ENCODE measurements at places on chromosomes 3 and 15.
A peak's percentile ranks its signal among the peaks of the same experiment; 100 is the strongest.

DNA sequence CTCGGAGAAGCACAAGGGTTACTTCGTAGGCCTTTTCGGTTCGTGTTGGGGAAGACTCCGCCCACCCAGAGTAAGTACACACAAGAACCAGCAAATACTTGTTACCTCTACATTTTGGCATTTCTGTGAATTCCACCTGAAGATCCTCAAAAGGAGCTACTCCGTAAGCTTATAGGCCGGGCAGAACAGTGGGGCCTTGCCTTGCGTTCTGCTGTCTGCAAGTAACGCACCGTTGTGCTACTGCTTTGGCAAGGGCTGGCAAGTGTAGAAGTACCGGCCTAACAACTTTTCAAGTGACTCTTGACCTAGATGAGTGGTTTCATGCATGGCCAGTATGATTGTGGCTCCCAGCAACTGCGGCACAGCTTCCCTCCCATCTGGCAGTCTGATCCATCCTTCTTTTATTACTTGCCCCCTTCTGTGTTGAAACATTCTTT, 6.4 kb upstream of the DNAAF4 start:
- DNase-seq = no peak

DNA sequence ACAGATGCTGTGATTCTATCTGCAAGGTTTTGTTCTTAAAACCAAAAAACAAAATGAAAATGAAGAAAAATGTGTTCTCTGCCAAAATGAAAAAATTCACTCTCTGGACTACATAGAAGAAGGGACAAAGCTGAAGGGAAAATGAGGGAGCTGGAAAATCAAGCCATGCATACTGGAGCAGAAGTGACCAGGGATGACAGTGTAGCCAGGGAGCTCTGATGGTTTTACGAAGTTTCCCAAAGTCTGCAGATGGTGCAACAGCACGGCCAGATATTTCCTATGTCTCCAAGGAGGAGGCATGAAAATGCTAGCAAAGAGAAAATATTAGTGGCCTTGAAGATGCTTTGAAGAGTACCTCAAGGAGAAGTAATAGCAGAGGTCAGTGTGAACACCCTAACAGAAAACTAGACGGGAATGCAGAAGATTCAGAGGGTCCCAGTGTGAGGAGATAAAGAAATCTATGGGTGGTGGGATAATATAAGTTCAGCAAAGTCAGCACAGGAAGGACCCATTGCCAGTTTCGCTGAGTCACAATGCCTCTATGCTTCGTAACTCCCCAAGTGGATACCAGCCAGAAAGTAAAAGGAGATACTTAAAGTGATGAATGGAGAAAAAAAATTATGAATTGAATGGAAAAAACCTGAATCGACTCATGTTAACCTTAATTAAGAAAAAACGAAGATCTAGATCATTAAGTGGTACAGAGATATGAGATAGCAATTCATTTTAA, 39.0 kb upstream of the POMGNT2 start:
- DNase-seq = no peak

- DNase-seq = no peak
Observed at GRCh38 chr3:21654662-21655061, 96.3 kb downstream of the ZNF385D start.

DNA sequence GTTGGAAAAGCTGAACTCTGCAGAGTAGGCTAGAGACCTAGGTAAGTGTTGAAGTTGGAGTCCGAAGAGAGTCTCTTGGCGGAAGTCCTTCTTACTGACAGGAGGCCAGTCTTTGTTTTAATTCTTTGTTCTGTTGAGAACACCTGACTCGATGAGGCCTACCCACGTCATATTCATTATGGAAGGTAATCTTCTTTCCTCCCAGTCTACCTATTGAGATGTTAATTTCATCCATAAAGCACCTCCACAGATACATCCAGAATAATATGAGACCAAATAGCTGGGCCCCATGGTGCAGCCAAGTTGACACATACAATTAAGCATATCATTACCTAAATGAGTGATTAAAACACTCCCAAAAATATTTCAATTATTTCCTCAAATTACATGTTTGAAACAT, 515.5 kb downstream of the CADM2 start:
- no peak for DNase-seq

- DNase-seq = no peak
Observed at GRCh38 chr15:69939513-69940440, 157.9 kb downstream of the TLE3 start.

DNA sequence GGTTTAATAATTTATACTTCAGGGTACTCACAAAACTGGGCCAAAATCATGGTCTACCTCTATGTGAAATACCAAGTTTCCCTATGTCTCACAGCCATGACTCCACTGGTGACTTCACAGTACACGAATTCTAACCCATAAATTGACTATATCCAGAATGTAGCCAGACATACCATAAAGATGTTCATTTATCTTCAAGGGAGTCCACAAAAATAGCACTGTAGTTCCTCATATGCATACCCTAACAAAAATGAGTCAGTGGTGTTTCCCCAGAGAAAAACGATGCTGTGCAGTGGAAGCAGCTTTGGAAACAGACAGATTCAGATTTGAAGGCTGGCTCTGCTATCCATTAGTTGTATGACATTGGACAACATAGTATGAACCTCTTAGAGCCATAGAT, 438.8 kb downstream of the FHIT start:
- DNase-seq = no peak

DNA sequence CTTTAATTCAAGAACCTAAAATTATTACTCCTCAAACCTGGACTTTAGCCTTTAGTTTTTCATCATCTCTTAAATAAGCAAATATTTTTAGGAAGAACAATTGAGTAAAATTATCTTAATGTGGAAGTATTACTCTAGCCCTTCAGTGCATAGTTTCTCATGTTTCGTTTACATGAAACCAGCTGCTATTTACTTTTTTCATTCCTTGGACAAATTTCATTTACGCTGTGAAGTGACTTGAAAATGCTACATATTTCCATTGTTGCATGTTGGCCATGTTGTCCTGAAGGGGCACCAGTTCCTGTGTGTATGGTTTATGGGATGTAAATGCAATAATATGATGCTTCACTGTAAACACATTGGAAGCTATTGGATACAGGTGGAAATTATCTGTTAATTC, 49.9 kb downstream of the SLC25A26 start:
- no peak for DNase-seq

DNA sequence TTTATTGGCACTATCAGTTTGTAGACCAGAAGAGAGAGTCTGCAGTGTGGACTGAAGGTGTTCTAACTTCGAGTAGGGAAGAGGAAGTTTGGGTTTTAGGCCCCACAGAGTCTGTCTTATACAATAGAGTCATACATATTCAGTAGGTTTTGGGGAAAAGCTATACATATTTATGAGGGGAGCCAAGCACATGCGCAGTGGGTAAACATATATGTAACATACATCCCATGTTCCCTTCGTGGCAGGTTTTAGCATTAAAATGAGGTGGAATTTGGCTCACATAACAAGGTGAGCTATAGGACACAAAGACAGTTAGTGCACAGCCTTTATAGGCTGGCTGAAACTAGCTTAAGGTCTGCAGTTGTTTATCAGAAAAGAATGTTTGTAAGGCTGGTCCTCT, 4.9 kb downstream of the GALK2 start:
- DNase-seq = no peak

- DNase-seq = no peak
Observed at GRCh38 chr15:29142129-29142747, 127.4 kb downstream of the NSMCE3 start.

DNA sequence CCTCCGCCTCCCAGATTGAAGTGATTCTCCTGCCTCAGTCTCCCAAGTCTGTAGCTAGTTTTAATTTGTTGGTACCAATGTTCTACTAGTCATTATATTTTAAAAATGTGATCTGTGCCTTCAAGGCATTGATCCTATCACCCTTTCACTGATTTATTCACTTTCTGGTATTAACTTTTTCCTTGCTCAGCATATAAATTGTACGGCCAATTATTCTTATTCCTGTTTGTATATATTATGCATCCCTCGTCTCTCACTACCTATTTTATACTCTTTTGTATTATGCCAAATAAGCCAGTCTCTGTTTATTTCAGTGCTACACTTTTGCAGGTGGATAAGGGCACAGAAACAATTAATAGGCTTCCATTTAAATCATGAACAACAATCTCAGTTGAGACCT, 620.2 kb upstream of the BCHE start:
- DNase-seq = no peak

GRCh38 chr3:38247366-38248035, 18.1 kb upstream of the SLC22A13 start:
- DNase-seq = peak; percentile 48

DNA sequence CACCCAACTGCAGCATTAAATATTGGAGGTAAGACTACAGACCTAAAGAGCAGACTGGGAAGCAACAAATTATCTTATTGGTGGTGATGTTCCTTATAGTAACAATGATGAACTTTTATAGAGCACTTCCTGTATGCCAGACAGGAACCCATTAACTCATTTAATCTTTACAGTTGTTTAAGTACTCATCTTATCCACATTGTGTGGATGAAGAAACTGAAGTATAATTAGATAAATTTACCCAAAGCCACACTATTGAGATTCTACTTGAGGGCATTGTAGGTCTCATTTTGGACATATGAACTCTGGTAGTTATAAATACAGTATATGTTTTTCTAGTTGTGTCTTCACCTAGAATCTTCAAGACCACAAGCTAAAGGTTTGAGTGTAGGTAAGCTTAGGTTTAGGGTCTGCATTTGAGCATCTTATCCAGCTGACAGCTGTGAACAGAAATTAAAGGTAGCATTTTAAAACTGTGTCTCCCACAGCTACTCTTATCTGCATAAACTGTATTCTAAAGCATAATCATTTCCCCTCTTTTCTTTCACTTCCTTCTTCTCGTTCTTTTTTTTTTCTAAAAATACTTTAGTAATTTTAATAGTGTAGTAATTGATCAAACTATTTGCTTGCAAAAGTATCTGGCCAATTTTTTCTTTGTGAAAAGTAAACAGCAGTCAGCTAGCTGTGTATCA, 138.2 kb downstream of the UBE2E2 start:
- DNase-seq = no peak

- DNase-seq = no peak
Observed at GRCh38 chr3:156175570-156175969, 55.2 kb downstream of the KCNAB1 start.

All from forelimb muscle (tissue), 1 donor.